ENCODE measurements at places on chromosomes 11 and 22.

DNA sequence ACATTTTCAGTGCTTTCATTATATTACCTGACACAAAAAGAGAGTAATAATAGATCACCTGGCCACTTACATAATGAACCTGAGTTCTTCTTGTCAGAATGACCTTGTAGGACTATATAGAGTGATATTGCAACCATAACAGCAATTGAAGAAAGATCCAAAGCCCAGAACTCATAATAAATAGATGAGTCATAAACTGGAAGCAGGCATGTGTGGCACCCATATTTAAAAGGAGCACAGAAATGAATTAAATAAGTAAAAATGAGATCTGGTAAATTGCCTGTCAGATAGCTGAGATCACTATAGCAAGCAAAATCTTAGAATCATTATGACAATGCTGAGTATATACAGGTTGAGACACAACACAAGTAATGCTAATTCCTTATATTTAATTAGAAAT lies 331.8 kb downstream of the AASDHPPT start:
- no peak for DNase-seq

DNA sequence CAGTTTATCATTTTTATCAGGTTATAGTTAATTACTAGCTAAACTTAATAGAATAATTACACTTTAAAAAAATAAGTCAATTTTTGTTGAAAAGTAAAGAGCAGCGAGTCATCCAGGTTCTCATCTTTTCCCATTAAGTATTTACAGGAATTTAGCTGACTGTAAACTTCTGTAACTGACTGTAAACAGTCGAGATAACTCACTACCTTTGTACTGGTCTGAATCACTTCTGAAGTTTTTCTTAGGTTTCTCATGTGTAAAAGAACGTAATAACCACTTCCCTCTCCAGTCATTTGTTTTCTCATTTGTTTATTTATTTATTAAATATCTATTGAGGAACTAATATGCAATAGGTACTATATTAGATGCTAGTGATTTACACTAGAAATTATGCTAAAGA lies 270.8 kb downstream of the DYNC2H1 start:
- no peak for DNase-seq

- DNase-seq: no peak
These were observed 78.2 kb downstream of the PPFIBP2 start for GRCh38 chr11:7591987-7592386.

DNA sequence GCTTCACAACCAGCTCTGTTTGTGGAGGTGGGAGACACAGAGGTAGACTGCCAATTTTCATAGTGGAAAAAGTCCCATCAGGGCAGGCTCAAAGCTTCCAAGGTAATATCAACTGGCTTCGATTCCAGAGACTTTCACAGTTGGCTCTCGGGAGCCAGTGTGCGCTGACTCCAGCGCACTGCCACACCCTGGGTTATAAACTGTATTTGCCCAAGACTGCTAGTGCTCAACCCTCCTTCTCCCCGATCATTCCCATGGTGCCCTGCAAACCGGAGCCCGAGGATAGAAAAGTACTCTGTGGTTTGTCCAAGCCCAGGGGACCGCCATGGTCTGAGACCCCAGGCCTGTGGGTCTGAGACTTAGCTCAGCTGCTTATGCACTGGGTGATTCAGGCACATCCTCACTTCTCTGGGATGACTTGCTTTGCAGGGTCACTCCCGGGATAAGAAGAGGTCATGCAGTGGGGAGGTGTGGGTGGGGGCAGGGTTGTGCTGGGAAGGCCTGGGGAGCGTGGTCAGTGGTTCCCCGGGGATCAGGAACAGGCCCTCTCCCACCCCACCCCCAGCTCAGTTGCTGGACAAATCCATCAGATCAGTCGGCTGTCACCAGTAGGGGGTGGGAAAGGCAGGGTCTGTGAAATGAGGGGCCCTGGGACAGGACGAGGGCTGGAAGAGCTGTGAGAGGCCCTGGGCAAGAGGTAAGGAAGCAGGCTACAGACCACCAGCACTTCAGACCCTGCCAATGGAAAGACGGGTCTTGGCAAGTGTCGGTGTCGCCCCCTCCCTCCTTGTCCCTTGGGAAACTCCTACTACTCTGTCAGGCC lies 26.7 kb upstream of the PICK1 start:
- DNase-seq: no peak

DNA sequence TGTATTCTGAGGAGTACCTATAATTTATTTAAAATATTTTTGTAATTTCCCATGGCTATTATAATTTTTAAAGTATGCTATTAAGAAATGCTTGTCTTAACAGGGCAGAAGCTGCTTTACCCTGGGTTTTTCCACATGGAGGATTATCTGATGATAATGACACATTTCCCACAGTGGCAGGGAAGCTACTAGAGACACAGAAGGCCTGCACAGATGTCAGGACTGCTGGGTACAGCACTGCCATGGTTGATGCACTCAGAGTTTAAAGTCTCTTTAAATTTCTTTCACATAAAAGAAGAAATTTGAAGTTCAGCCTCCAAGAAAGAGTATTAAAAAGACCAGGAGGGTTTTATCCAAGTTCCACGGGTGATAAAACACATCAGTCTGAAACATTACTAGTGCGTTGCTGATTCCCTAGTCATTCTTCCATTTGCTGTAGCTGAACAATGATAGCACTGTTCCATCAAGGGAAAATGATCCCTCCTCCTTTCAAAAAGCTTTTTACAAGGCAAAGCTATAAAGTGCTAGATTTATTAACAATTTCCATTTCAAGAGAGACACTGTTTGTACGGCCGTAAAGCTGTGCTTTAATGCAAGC lies 363.0 kb downstream of the CNTN5 start:
- DNase-seq: no peak
